ENCODE measurements at places on chromosomes 1 and 21. TPM values are rescaled to one million over a fixed set of nuclear protein-coding genes. Genes with fewer than 3 reads are reported as not detected.

DNA sequence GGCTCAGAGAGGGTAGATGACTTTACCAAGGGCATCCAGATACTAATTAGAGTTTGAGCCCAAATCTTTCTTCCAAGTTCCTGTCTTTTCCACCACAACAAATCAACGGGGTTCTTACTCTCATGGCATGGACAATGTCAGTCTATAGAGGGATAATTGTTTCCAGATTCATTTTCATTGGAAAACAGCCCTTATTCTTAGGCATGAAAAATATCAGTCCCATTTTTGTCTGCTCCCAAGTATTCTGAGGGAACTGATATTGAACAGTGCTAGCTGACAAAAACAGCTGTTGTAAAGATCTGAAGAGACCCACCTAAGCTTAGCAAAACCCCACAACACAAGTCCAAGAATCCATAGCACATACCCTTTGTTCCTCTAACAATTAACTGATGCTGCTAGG is 349.1 kb upstream of the BEND5 start:
- DNase-seq: no peak

GRCh38 chr1:239061770-239062169 is 324.6 kb upstream of the CHRM3 start:
- DNase-seq: no peak

Gene HSPB7
- 3.0 TPM for total RNA-seq

- no peak for DNase-seq
Observed at GRCh38 chr1:30008372-30008997, 714.9 kb downstream of the MATN1 start.

- DNase-seq: no peak
Observed at GRCh38 chr1:64748222-64748621, 3.3 kb downstream of the RAVER2 start.

- no peak for DNase-seq
Observed at GRCh38 chr21:24730661-24731060, 876.6 kb downstream of the MRPL39 start.

Gene MARK1
- 7.6 TPM for total RNA-seq

DNA sequence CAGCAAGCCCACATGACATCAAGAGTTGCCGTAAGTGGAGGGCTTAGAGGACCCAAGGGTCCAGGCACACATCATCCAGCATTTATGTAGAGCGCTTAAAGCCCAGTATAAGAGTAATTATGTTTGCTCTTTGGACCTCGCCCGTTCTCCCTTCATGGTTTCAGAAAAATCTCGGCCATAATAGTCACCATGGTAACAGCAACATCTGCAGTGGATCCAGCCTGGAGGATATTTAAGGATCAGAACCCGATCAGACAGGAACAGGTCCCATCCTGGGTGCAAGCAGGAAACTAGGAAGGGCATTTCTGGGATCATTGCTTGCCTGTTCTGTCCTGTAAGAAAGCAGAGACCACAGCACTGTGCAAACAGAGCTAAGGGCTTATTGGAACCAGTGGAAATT is 89.9 kb upstream of the KAZN start:
- no peak for DNase-seq

Gene SPATA46
- total RNA-seq: not detected

Gene SELL
- 12.3 TPM for total RNA-seq
